Ammon's horn (tissue), 1 donor: ENCODE measurements at places on chromosomes 4 and X.

DNA sequence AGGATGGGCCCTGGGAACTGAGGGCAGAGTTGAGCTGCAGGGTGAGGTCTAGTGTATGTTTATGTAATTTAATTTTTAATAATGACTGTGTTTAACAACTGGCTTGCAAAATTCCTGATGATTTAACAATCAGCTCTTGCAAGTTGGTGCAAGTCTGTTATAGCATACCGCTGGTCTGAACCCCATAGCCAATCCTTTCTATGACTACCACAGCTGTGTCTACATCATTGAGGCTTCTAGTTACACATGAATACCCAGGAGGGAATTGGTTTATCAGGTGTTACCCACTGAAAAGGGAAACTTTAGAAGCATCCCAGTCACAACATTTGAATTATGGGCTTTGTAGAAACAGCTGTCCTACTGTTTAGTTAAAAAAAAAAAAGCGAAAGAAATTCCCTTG is 38.3 kb downstream of the SUPT20HL1 start:
- no peak for DNase-seq

DNA sequence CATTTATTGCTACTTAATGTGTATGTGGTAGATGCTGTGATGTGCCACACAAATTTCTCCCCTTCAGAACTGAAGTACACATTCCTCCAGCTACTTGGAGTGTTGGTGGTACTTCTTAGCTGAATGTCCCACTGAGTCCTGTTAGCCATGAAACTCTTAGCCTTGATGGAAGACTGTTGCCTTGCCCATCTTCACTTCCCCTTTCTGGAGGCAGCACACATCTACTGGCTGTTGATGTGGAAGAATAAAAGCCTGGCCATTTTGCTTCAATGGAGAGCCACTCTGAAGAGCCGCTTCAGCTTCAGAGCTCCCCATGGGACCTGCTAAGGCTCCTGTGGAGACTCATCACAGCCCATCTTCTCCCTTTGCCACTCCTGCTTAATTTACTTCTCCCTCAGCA is 157.7 kb upstream of the PITX2 start:
- DNase-seq = no peak

DNA sequence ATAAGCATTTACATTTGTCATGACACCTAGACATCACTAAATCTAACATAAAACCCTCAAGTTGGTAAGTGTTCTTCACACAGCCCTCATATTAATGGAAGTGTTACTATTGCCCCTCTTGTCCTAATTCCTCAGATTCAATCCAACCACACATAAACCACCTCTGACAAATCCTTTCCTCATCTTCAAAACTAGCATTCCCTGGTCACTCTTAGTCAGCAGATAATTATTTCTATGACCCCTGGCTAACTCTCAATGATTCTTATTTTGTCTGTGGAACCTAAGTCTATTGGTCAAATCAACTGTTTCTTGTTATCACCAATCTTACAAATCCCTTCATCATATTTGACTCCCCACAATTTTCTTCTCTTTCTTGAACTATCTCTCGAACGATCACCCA is 168.6 kb downstream of the PPP3CA start:
- DNase-seq = no peak

- DNase-seq = no peak
Observed at GRCh38 chrX:69036674-69037573, 128.3 kb downstream of the PJA1 start.

DNA sequence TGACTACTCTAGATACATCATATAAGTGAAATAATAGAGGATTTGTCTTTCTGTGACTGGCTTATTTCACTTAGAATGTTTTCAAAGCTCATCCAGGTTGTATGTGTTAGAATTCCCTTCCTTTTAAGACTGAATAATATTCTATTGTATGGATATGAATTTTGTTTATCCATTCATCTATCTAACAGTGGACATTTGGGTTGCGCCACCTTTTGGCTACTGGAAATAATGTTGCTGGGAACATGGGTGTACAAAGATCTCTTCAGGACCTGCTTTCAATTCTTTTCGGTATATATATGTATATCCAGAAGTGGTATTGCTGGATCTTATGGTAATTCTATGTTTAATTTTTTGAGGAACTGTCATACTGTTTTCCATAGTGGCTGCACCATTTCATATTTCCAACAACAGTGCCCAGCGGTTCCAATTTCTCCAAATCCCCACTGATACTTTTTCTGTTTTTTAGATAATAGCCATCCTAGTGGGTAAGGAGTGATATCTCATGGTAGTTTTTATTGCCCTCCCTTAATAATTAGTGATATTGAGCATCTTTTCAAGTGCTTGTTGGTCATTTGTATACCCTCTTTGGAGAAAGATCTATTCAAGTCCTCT is 3.4 kb upstream of the SCD5 start:
- no peak for DNase-seq

DNA sequence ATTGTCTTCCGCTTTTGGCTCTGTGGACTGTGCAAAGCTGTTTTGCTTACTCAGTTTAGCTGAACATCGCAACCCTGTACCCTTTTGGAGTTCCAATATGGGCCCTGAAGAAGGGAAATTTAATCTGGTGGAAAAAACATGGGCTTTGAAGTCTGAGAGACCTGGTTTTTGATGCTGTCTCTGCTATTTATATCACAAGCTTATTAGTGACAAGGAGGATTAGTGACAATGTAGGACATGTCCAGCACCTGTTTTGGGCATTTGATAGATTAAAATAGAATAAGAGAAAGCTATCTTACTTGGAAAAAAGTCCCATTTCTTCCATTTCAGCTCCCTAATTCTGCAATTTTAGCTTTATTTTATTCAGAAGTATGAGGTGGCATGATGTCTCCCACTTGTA is 417.3 kb downstream of the SPRY1 start:
- DNase-seq = no peak

- no peak for DNase-seq
Observed at GRCh38 chrX:72269671-72270251, 7.3 kb downstream of the RPS4X start.

GRCh38 chr4:78121338-78121904 is 64.3 kb downstream of the FRAS1 start:
- DNase-seq = no peak

DNA sequence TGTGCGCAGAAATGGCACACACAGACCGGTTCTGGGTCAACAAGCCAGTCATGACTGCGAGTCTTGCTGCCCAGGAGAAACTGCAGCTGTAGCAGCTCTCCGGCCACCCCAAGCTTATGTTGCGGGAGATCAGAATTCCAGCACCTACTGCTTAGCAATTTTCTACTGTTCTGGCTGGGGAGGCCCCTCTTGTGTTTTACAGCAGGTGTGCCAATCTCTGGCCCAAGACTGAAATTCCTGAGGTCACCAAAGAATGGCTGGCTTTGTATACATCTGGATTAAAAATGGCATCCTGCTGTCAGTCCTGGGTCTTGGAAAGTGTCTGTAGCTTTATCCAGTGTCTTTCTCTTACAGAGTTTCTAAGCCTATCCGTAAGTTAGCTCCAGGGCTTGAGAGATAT is 68.9 kb upstream of the TRAM1L1 start:
- DNase-seq = no peak

- no peak for DNase-seq
Observed at GRCh38 chr4:38243388-38244053, 283.3 kb downstream of the PTTG2 start.

- no peak for DNase-seq
Observed at GRCh38 chrX:47482065-47482511, 934 bp downstream of the ZNF41 start.

GRCh38 chrX:78024349-78025059 is 55.1 kb upstream of the PGAM4 start:
- no peak for DNase-seq
